Activated CD4-positive, alpha-beta T cell treated with anti-CD3 and anti-CD28 coated beads, Interleukin-2, Interleukin-6, amounts not matched to agents 100 ng/mL and 50 ng/mL, durations not matched to agents 16 hours and 8 hours (primary cell): ENCODE measurements at places on chromosomes 2 and 18.

GRCh38 chr2:224986477-224986876 is 55.8 kb downstream of the DOCK10 start:
- no peak for DNase-seq

DNA sequence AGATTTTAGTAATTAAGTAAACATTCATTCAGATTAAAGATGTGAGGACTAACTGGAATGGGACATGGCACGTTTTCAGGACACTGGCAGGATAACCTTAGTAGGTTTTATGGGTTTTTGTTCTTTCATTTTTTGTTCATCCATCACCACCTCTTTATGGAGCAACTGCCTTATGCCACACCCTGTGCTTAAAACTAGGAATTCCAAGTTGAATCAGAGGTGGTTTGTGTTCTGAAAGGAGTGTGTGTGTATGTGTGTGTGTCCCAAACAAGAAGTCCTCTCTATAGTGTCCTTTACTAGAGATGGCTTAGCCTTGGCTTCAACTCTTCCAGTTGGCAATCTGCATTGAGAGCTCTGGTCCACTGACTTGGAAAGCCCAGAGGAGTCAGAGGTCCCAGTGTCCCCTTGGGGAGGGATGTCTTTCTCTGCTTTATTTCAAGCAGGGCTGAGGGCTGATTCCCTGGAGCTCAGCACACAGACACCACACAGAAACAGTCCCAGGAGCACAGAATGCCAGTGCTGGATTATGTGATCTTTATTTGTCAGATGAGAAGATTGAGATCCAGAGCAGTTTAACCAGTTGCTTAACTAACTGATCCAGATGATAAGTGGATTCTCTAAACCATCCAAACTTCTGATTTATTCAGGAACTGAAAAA is 25.2 kb downstream of the RHOB start:
- no peak for DNase-seq

DNA sequence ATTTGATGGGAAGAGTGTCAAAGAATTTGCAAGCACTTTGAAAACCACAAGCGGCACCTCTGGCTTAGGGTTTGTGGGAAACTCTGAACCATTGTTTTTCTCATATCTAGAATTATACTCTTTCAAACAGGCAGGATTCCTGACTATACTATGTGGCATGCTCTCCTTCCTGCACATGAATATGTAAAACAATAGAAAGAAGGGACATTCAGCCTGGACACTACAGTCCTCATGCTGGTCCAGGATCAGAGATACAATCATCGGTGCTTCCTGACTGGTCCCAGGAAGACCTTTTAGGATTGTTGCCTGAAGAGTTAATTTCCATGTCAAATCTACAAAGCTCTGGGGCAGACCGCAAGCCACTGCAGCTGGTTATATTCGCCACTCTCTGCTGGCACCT is 55.7 kb upstream of the RASGRP3 start:
- no peak for DNase-seq

GRCh38 chr2:29644949-29645348 is 276.4 kb downstream of the ALK start:
- DNase-seq, result no peak

- DNase-seq, result no peak
Observed at GRCh38 chr2:2848198-2848597, 517.1 kb upstream of the MYT1L start.

DNA sequence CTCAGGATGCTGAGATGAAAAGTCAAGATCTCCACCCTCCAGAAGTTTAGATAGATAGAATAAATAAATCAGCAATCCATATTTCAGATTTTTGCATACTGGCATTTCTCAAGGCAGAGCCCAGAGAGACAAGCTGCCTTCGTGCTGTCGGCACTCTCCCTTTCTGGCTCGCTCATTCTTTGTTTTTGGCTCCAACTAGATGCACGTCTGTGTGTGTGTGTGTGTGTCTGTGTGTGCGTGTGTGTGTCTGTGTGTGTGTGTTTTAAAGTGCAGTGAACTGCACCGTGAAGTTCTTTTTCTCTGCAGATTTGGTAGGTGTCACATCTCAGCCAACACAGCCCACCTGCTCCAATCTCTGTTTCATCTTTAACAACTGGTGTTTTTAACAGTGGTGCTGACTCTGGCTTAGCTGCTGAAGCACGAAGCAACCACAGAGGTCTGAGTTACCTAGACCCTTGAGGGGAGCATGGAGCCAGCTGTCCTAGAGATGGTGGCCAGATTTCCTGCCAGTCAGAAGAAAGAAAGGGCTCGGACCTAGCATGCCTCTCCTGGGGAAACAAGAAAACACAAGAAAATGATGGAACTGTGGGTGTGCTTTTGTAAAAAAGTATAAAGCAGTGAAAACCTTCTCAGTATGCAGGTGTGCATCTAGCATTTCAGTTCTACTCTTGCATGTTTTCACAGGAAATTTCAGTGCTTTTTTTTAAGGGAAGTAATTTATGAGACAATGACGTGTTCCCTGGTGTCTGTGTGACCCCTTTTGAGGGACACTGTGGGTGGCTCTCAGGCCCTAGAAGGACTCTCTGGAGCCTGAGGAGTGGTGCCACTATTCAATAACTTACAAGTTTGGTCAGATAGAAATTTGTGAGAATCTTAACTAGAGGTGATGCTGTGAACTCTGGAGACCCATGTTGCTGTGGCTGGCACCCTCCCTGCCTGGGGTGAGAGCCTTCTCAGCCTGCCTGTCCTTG is 364.3 kb downstream of the RNF144A start:
- DNase-seq, result no peak

GRCh38 chr18:59686260-59686659 is 11.0 kb downstream of the CCBE1 start:
- DNase-seq, result no peak

DNA sequence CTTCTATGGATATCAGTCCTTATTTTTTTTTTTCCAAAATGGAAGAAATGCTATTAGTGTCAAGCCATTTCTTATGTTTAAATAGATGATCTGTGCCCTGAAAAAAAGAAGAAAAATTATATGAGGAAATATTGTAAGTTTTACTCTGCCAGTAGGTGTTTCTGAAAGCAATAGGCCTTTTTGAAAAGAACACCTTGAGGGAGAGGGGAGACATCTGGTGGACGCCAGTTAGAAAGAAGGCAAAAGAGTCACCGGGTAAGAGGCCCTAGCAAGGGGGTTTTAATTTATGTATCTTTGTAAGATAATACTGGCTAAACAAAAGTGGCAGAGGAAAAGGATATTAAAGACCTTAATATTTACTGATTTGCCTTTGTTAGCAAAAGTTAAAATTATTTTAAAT is 56.1 kb downstream of the DYNAP start:
- DNase-seq, result peak; percentile 8

GRCh38 chr2:105791229-105791628 is 46.5 kb downstream of the NCK2 start:
- DNase-seq, result no peak

GRCh38 chr18:59690186-59690982 is 6.8 kb downstream of the CCBE1 start:
- no peak for DNase-seq

GRCh38 chr2:17115466-17115865 is 402.8 kb downstream of the RAD51AP2 start:
- no peak for DNase-seq

- no peak for DNase-seq
Observed at GRCh38 chr2:216881411-216881810, 21.5 kb upstream of the TNP1 start.

GRCh38 chr2:15908371-15908770 is 32.0 kb upstream of the MYCN start:
- no peak for DNase-seq
